Trophoblast cell (in vitro differentiated cells and primary cell): ENCODE measurements at places on chromosomes 3 and 15.

DNA sequence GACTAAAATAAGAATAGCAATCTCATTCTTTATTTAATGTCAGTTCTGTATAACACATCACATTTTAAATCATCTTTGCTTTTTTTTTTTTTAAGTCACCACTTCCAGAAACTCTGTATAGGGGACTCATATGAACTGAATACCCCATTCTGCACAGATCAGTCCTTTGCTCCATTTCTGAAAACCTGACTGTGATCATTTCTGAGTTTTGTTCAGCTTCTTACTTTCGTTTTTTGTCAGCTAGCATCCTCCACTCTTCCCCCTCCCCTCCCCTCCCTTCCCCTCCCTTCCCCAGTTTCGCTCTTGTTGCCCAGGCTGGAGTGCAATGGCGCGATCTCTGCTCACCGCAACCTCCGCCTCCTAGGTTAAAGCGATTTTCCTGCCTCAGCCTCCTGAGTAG is 49.8 kb upstream of the SGO1 start:
- no peak for DNase-seq

GRCh38 chr15:28948036-28948435 is 62.3 kb downstream of the APBA2 start:
- DNase-seq, result no peak

- DNase-seq, result no peak
These were observed 7.5 kb downstream of the CCNL1 start for GRCh38 chr3:157152438-157152837.

- DNase-seq, result no peak
These were observed 287.8 kb downstream of the CHL1 start for GRCh38 chr3:484341-484740.

DNA sequence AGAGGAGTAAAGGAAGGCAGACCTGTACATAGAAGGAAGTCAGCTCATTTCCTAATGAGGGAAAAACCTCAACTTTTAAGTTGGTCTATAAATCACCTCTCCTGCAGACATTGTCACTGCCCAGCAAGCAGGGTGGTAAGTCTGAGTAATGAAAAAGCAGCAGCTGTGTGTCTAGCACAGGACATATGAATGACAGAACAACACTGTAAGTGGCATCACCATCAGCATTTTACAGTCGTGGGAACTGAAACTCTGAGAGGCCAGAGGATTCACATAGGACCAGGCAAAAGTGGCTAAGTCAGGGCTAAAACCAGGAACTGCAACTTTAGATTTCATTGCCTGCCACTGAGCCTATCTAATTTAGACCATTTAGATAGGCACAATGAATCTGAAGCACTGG is 235.6 kb downstream of the CLSTN2 start:
- DNase-seq, result no peak

- peak; percentile 94 for DNase-seq
These were observed 13.0 kb downstream of the ZBED2 start for GRCh38 chr3:111582120-111582474.

DNA sequence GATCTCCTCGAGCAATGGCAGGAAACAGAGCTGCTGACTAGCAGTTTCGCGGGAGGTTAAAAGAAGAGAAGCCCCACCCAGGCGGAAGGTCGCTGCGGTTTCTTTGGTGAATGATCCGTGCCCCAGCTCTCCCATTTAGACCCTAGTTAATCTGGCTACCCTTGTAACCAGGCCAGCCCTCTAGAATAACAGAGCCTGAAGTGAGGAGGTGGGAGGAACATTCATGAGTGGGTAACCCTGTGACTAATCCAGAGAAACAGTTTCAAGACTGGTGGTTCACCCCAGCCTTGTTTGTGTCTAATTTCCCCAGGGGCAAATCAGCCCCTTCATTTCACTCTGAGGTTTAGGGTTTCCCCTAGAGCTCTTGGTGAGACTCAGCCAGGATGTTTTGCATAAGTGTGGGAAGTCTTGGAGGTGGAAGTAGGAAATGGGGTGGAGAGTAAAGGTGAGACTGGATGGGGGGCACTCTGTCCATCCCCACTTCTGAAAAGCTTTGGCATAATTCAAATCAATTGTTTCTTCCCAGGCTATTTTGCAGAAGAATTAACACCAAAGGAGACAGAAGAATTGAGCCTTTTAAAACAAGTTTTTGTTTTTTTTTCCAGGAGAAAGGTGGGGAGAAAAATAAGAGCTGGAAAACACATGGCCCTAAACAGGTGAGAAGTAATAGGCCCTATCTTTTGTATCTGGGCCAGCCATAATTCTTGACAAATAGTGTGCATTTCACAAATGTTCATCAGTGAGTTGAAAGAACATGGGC is 303.1 kb downstream of the RPLP1 start:
- DNase-seq, result no peak

DNA sequence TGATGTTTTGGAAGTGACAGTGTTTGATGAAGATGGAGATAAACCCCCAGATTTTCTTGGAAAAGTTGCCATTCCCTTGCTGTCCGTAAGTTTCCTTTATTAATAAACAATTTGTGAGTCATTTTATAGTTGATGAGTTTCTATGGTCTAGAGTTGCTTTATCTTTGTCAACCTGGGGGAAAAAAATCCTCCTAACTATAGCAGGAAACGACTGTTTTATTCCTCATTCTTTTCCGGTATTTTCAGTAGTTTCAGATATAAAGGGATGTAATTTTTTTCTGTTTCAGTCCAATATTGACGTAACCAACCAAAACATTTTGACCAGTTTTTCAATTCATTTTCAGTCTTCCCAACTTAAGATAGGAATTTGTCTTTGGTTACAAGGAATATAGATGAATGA is 154.1 kb downstream of the MCTP2 start:
- no peak for DNase-seq

DNA sequence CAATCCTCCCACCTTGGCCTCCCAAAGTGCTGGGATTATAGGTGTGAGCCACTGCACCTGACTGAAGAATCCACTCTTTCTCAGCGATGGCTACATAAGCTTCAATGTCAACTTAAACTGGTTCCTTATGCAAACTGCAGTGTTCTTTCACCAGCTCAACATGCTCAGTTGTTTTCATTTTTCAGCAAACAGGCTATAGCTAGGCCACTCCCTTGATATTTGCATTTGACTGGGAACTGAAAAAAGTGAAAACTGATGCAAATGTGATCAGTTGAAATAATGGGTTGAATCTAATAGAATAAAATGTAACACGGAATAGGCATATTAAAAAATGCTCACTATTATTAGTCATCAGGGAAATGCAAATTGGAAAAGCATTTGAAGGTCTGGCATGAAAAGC is 74.2 kb upstream of the GCNT3 start:
- no peak for DNase-seq

GRCh38 chr15:68814596-68814995 is 6.1 kb downstream of the ANP32A start:
- DNase-seq, result peak; percentile 70

DNA sequence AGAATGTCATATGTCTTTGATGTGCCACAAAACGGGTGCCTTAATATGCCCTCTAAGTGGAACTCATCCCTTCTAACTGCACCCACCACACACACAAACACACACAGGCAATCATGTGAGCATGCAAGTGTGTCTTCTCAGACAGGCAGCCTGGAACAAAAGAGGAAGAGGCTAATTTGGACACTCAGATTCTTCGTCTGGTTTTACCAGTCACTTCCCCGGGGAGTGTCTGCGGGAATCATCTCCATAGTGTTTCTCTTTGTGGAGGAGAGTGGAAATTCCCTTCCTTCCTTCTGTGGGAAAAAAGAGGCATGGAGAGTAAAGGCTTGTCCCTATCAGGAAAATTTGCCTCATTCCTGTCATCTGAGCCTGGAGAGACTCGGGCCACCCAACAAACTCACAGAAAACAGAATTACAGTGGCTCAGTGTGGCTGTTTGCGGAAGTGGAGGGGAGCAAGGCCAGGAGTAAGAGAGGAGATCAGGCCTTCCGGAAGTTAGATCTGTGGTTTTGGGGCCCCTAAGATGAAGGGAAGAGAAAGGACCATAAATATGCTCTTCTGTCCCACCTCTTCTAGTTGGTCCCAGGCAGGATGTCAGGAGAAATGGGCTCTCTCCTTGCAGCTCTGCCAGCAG is 212.6 kb upstream of the SEMA6D start:
- DNase-seq, result no peak

DNA sequence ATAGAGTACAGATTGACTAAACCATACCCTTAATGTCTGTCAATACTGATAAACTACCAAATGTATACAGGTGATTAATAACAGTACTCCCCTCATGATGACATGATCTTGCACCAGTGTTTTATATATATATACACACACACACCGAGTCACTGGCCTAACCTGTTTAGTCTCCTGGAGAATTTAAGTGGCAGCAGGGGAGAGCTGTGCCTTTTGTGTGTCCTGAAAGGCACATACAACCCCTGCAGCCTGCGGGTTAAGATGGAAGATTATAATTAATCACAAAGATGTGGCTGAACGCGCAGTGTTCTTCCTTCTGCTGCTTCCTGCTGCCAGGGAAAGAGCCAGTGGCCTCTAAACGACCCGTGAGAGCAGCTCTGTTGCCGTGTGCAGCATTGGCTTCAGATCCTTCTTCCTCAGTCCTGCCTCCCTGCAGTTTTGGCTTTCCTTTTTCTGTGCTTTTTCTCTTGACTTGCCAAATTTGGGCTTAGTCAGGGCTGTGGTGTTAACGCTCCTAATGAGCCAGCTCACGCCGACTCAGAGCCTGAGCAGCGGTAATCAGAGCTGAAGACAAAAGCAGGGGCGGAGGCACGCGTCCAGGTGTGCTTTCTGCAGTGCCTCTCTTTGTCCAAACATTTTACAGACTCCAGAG is 42.5 kb upstream of the UBE3A start:
- no peak for DNase-seq

- peak; percentile 43 for DNase-seq
These were observed 425 bp upstream of the FYTTD1 start for GRCh38 chr3:197749315-197749600.

DNA sequence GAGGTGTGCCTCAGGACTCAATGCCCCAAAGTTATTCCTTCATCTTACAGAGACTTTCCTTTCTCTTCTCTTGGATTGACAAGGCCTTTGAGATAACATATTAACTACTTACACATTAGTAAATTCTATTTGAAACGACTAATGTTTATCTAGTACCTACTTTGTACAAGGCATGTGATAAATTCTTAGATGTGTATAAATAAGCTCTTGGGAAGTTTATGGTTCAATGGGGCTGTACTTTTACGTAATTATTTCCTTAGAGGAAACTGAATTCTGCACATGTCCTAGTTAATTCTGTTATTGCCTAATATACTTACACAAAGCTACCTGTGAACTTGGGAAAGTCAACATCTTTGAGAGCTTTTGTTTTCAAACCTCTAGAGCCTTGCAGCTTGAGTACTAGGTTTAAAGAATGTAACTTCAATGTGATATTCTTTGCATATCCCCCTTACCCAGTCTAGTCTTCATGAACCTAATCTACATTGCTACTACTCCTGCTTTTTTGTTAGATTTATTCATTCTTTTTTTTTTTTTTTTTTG is 58.5 kb upstream of the RAP2B start:
- DNase-seq, result no peak
